NCI-H2171 (cell line): ENCODE measurements at places on chromosomes 12 and 14.

- no peak for DNase-seq
Measured at GRCh38 chr12:49821373-49822287, 6.6 kb downstream of the NCKAP5L start.

- no peak for DNase-seq
Measured at GRCh38 chr12:25719505-25719904, 166.4 kb upstream of the LMNTD1 start.

DNA sequence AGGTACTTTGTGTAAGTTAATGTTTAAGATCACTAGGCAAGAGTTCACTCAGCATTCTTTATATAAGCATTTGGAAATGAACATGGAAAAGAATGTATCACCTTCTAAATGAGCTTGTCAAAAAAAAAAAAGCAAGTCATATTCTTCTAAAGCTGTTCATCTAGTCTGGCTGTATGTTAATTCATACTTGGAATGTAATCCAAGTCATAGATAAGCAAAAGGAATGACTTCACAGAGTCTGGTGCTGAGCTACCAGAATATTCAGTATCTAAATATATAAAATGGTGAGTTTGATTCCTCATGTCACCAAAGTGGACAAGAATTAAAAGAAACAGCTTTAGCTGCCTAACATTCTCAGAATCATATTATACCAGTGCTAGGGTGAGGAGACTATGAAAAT lies 4.9 kb downstream of the OR6C4 start:
- no peak for DNase-seq

- DNase-seq, result no peak
Measured at GRCh38 chr14:20606190-20606901, 15.2 kb upstream of the RNASE12 start.

DNA sequence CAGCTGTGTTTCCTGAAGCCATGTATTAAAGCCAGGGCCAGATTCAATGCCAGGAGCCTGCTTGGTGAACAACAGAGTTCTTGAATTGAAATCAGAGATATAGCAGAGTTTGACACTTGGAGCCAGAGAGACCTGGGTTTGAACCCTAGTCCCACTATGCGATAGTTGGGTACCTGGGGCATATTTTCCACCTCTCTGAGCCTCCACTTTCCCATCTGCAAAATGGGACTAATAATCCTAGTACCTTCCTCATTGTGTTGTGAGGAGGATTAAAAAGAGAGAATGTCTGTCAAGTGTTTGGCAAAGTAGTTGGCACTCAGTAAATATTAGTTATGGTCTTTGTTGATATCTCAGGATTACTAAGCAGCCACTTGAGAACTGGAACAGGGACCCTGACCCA lies 6.0 kb upstream of the HRK start:
- peak; percentile 68 for DNase-seq

DNA sequence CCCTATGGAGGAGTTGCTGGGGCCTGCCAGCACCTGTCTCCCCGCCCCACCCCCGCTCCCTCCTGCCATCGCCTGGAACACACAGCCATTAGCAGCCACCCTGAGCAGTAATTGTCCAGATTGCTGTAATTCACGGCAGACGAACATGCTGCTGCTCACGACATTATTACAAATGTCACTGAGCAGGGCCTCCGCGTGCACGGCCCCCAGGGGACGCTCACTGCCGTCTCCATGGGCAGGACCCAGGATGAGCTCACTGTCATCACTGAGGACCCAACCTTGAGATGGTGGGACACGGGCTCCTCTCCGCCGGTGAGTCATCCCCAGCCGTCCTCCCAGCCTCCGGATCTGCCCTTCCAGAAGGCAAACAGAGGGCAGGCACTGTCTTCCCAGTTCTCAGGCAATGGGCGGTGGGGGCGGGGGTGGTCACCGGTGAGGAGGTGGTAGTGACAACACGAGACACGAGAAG lies 100.4 kb downstream of the RFLNA start:
- DNase-seq, result peak; percentile 86

DNA sequence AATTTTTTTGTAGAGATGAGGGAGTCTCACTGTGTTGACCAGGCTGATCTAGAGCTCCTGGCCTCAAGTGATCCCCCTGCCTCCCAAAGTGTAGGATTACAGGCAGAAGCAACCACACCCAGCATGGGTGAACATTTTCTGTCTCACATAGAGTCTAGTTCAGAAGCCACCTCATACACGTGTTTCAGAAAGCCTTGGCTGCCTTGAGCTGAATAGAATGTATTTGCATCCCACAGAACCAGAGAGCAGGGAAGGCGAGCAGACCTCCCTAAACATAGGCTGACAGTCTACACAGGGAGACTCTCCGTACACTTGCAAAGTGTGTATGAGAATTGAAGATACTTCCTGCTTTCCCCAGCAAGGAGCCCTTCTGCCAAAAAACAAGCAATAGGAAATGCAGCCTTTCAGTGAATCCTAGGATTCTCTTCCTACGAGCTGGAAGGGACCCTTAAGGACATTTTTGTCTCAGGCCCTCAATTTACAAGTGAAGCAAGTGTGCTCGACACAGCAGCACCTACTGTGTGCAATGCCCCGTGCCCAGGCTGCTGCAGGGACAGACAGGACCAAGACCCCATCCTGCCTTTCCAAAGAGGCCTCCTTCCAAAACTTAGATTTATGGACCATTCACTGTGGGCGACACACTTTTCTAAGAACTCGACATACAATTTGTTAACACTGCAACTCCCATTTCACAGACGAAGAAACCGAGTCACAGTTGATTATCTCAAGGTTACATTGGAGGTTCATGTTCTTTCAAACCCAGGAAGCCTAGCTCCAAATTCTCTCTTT lies 11.2 kb downstream of the NUAK1 start:
- DNase-seq, result no peak

DNA sequence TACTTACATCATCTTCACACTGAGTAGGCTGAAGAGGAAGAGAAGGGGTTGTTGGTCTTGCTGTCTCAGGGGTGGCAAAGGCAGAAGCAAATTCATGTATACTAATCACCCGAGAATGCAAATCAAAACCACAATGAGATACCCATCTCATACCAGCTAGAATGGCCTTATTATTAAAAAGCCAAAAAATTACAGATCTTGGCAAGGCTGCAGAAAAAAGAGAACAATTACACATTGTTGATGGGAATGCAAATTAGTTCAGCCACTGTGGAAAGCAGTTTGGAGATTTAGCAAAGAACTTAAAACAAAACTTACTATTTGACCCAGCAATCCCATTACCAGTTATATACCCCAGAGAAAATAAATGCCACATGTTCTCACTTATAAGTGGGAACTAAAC lies 154.9 kb downstream of the SEC23A start:
- DNase-seq, result no peak

- no peak for DNase-seq
Measured at GRCh38 chr12:72330301-72330700, 58.1 kb downstream of the TRHDE start.

GRCh38 chr12:76669981-76670380 lies 93.9 kb upstream of the ZDHHC17 start:
- no peak for DNase-seq

- DNase-seq, result no peak
Measured at GRCh38 chr14:62819931-62820330, 225.3 kb downstream of the KCNH5 start.

GRCh38 chr12:40942326-40942725 lies 245.8 kb upstream of the PDZRN4 start:
- DNase-seq, result no peak

DNA sequence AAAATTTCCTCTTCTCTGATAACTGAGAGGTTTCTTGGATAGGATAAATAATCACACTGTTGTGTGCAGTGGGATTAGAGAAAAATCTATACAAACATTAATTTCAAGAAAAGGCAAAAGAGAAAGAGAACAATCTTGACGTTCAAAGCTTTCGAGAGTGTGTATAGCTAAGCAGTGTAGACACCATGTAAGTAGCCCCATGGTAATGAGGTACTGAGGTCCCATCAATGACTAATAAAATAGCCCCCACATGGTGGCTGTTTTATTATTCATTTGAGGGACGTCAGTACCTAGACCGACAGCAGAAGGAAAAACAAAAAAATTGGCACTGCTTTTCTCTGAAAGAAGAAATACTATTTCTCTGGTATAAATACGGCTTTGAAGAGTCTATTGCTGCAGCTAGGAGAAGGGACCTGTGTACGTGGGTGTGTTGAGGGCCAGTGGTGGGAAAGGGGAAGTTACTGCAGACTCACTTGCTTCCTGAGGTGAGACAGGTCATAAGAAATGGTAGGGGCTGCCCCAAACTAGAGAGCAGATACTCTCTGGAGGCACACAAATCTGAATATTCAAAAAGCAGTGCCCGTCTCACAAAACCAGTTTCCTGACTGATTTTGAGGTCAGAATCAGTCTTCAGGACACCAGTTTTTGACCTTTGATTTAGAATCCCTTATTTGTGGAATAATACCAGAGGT lies 339.8 kb downstream of the EMP1 start:
- no peak for DNase-seq

- DNase-seq, result no peak
Measured at GRCh38 chr14:72744416-72745120, 149.3 kb downstream of the DPF3 start.

DNA sequence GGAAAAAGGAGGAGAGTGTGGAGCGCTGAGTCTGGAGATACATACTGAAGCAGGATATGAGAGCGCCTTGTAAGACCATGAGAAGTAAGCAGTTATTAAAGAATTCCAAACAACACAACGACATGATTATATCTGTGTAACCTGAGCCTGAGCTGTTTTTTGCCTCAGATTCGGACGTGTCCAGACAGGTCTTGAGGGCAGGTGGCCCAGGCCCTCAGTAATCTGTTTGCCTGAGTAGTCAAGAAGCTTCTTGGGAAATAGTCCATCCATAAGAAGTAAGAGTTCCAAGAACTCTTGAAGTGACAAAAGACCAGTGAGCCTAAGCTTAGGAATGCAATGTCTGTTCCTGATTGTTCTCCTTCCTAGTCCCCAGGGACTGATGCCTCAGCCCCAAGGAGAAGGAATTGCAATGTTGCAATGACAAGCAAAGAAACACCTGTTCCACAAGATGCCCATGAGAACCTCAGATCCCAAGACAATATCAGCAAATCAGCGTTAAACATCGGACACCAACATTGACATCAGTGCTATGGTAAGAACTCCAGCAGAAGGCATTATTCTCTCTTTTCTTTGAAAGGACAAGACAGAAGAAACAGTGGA lies 34.7 kb upstream of the ADAMTS20 start:
- DNase-seq, result peak; percentile 43

- no peak for DNase-seq
Measured at GRCh38 chr12:12010277-12011039, 60.3 kb upstream of the BCL2L14 start.

DNA sequence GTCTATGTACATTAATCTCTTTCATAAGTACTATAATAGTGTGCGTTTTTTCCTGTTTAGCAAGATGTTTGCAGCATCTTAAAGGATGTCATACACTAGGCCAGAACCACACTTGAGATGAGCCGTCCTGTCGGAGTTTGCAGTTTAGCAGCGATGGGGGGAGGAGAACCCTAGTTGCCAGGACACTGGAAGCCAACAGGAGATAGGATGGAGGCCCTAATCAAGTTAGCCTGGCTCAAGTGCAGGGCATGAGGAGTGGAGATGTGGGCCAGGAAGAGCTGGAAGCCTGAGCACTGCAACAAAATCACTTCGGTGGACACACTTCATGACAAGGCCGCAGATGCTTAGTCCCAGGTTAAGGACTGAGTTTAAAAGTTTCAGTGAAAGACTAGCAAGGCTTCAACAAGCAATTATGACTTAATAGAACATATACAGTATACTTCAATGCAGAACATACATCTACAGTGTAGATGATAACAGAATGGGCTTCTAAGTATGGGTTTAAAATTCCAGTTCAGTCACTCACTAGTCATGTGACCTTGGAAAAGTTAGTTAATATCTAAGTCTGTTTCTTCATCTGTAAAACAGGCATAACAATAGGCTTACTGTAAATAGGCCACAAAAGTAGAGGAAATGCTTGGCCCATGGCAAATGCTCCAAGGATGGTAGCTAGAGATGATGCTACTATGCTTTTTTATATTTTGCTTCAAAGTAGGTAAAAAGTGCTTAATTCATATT lies 77.1 kb downstream of the PTPN21 start:
- no peak for DNase-seq

DNA sequence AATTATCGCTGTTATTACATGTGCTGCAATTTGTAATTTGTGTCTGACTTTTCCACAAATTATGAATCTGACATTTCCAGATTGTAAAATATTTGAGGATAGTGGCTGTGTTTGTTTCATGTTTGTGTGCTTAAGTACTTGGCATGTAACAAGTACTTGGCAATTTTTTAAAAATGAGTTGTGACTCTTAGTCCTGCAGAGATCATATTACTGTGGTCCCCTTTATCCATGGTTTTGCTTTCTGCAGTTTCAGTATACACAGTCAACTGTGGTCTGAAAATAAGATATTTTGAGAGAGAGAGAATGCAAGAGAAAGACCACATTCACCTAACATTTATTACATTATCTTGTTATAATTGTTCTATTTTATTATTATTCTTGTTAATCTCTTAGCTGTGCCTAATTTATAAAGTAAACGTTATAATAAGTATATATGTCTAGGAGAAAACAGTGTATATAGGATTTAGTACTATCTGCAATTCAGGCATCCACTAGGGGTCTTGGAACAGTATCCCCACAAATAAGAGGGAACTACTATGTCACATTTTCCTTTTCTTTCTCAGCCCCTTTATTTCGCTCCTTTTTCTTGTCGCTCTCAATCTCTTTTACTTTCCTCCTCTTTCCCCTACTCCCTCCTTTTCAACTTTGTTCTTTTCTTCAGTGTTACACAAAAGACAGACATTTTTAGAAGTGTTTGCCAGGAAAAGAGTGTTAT lies 176.1 kb downstream of the FUT8 start:
- DNase-seq, result no peak

DNA sequence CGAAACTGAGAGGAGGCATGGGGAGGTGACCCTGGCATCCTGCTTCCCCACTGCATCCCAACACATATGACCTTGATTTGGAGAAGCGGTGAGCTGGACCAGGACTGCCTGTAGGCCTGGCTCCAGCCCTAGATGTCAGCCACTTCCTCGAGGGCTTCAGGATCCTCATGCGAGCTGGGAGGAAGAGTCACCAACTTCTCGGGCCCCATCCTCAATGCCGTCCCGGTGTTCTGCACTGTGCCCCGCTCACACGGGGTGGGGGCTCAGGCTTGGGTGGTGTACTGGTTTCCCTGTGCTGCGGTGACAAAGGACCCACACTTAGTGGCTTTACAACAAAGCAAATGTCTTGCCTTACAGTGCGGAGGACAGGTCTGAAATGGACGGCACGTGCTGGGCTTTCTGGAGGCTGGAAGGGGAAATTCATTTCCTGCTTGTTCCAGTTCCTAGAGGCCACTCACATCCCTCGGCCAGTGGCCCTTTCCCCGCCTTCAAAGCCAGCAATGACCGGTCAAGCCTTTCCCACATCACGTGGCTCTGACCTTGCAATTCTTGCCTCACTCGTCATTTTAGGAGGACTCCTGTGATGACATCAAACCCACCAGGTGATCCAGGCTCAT lies 298.1 kb upstream of the RTL1 start:
- no peak for DNase-seq
